Activated CD8-positive, alpha-beta memory T cell treated with anti-CD3 and anti-CD28 coated beads for 48 hours (primary cell): ENCODE measurements at places on chromosomes 3 and 15.

DNA sequence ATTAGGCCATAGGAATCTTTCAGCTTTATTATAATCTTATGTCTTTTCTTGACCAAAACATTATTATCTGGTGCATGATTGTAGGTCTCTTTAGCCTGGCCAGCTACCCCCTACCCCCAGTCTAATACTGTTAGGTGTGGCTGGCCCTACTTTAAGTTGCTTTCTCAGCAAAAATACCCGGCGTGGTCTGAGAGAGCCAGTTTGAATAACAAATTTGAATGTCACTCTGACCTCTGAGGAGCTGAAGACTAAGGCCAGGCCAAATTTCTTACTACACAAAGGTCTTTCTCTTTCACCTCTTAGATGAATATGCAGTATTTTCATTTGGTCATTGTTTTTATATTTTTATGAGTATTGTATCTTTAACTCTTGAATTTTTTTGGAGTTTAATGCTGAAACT lies 188.5 kb upstream of the MLF1 start:
- DNase-seq = no peak

GRCh38 chr3:100169201-100169920 lies 55.1 kb upstream of the FILIP1L start:
- no peak for DNase-seq

DNA sequence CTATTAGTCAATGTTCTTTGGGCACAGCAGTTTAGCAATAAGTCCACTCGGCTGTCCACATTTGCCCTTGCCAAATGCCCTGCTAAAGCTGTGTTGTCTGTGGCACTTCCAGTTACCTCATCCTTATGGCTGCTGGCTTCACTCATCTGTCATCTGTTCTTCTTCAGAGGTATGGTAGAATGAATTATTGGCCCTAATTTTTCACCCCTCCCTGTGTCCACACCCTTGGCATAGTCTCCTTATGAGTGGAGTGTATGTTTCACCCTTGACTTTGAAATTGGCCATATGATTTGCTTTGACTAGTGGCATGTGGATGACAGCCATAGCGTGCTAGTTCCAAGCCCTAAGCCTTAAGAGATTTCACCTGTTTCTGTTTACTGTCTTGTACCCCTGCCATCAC lies 72.1 kb upstream of the EPHB1 start:
- DNase-seq = no peak

GRCh38 chr15:63996794-63997357 lies 49.4 kb downstream of the DAPK2 start:
- DNase-seq = no peak

DNA sequence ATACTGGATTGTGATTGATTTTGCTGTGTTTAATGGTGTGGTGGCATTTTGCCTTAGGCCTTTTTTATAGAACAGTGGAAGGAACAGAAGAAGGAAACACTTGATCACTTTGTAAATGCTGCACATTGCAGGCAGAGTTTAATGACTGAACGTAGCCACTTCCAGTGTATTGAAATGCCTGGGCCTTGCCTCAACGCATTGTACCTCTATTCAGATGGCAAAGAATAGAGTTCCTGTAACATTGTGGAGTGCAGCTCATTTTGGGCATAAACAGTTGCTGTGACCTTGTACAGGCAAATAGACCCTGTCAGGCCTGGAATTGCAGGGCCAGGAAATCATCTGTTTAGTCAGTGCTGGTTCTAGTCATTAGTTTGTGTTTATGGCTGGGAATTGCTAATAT lies 225.0 kb downstream of the EPHA3 start:
- no peak for DNase-seq

GRCh38 chr3:158918008-158918407 lies 116.2 kb downstream of the MFSD1 start:
- no peak for DNase-seq

- DNase-seq = no peak
Measured at GRCh38 chr3:14406766-14407165, 4.4 kb downstream of the SLC6A6 start.

DNA sequence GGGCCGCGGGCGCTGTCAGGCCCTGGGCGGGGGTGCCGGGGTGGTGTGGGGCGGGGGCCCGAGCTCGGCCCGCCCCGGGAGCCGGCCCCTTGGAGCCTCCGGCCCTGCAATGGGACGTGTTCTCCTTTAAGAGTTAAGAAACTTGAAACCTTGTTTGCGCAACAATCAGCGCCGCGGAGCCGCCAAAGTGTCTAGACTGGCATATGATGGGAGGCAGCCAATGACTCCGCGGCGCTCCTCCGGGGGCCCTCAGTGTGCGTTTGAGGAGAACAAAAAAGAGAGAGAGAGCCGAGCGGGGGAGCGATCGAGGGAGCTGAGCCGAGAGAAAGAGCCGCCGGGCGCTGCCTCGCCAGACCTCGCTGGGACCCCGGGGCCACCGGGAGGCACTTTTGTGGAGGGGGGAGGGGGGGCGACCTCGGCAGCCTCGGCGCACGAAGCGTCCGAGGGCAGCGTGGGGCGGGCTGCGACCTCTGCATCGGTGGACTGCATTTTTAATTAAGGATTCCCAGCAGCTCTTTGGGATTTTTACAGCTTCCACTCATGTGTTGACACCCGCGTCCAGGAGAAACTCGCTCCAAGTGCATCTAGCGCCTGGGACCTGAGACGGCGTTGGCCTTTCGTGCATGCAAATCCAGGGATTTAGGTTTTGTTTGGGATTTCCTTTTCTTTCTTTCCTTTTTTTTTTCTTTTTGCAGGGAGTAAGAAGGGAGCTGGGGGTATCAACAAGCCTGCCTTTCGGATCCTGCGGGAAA lies at the start of gene SMAD6:
TSS of gene SMAD6 (plus strand) at position 202 of the 752 bp plus-strand sequence. CDS start 1,023 bp downstream, outside the sequence.
- DNase-seq = peak; percentile 32

GRCh38 chr3:146581951-146582467 lies 23.1 kb downstream of the PLSCR5 start:
- no peak for DNase-seq

- DNase-seq = no peak
Measured at GRCh38 chr15:89101302-89102193, 13.3 kb downstream of the ABHD2 start.

- no peak for DNase-seq
Measured at GRCh38 chr3:132486099-132486498, 68.8 kb downstream of the DNAJC13 start.

GRCh38 chr3:24390169-24391130 lies 104.2 kb downstream of the THRB start:
- DNase-seq = no peak

DNA sequence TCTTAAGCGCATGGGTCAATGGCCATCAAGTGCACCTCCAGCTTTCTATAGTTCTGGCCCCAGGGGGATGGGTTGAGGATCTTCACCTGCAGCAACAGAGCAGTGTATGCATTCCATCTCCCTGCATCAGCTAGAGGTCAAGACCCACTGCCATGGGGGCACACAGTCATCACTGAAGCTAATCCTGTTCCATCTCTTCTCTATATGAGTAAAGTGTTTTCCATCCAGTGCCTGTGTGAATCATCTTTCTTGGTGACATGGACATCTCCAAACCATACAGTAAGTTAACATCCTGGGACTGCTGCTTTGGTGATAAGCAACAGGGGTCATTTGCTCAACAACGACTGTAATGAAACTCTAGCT lies 4.4 kb upstream of the ENTPD3 start:
- DNase-seq = no peak

DNA sequence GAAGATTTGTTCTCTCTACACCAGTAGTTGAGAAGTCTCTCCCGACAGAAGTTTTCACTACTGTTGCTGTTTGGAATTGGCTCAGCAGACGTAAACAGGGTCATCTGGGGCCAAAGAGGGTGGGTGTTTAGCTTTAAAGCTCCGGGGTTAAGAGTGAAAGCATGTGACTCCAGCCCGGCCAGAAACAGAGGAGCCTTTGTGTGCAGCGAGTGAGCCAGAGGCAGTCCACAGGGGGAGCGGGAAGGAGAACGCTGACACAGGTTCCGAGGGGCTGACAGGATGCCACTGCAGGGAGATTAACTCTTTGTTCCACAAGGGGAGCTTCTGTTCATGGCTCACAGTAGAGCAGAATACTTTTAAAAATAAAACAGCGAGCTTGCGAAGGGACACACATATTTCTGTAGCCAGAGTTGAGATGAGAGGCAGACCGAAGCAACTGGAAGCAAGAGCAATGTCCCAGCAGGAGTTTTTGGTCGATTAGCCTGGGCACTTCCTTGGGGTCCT lies 26.9 kb downstream of the BMF start:
- no peak for DNase-seq

GRCh38 chr3:18149386-18149785 lies 275.8 kb downstream of the SATB1 start:
- no peak for DNase-seq

GRCh38 chr15:39184701-39185390 lies 396.0 kb upstream of the THBS1 start:
- DNase-seq = no peak

DNA sequence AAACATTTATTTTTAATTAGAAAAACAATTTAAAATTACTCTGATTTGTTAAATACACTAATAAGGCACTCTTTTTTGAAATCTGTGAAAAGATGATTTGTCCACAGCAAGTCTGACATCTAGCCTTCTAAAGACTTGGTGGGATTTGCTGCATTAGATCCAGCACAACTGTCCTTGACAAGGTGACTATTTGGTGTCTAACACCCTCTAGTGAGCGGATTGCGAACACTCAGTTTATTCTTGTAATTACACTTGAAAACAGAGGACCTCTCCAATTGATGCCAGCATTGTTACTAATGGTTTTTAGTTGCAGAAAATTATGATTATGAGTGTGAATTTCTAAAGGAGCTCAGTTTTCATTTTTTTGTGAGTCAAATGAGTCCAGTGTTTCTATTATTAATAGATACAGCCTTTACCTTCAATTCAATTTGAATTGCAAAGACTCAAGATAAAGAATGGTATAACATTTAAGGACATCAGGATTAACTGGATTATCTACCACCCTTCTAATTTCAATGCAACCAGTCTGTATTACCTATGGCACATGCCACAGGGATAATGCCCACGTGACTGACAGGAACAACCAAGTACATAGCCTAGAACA lies 29.7 kb upstream of the STRIT1 start:
- no peak for DNase-seq

- peak; percentile 12 for DNase-seq
Measured at GRCh38 chr3:168096210-168096652, 507 bp upstream of the GOLIM4 start.

DNA sequence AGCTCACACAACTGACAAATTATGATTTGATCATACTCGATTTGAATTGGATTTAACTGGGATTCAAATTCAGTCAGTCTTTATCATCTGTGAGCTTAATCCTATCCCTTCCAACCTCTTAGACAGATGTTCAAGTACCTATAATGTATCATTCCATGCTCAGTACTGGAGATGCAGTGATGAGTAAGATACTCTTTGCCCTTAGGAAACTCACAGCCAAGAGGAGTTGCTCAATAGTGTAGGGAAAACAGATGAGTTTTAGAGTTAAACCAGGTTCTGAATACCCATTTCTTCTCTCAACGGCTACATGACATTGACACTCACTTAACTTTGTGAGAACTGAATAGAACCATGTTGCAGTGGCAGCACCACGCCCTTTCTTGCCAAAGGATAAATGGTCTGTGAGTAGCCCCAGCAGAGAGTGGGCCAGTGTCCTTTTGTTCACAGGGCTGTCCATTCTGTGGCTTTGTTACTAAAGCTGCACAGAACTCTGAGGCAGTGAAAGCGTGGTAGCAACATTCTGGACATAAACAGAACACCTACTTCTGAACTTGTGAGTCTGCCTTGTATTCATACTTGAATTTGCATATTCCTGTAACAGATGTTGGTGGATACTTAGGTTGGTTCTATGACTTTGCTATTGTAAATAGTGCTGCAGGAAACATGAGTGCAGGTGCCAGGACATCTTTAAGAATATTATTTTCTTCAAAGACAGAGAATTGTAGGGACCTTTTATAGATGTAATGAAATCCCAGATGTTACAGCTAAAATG lies 91.6 kb downstream of the RASA2 start:
- no peak for DNase-seq

DNA sequence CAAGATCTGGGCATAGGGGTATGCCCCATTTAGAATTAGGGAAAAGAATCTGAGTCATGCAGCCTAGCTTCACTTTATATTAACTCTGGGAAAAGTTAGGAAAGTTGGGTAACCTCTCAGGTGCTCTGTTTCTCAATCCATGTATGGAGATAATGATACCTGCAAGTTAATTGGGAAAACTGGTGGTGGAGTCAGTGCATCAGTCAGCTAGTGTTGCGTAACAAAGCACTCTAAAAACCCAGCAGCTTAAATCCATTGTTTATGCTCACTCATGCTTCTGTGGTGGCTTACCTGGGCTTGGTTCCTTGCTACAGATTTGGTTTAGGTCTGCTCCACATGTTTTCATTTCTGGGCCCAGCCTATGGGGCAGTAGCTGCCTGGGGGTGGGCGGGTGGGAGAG lies 91.0 kb downstream of the SMAD3 start:
- DNase-seq = no peak

GRCh38 chr3:73789825-73790444 lies 165.2 kb upstream of the PDZRN3 start:
- DNase-seq = no peak

DNA sequence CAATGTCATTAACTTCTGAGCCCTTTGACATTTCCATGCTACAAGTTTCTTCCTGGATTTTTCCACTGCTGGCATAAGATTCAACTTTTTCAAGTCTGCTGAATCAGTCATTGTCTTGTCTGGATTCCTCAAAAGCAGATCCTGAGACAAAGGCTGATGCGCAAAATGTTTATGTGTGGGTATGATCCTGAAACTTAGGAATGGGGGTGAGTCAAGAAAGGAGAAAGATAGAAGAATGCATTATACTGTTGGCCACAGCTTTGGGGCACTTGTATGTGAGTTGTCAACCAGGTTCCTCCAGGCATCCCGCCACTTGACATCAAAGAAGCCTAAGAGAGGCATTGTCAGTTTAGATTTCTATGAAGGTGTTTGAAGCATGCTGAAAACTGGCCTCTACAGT lies 50.4 kb downstream of the FOXB1 start:
- DNase-seq = no peak

- DNase-seq = no peak
Measured at GRCh38 chr15:43508991-43509659, 8.3 kb upstream of the MAP1A start.

DNA sequence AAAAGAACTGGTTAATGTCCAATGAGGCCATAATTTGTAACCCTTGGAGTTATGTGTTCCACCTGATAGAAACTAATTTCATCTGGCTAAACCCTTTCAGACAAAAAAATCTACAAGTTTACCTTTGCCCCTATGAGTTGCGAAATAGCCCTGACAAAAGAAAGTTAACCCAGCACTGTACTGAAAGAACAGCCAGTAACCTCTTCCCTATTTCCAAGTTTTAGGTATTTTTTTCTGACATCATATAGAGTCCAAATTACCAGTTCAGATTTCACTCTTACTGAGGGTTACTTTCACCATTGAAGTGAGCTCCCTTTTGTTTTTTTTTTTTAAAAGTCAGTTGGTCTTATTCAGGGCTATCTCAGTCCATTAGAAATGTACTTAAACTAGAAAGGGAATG lies 42.8 kb upstream of the PTPRG start:
- no peak for DNase-seq

GRCh38 chr3:20013396-20013795 lies 1.3 kb upstream of the PP2D1 start:
- DNase-seq = no peak

DNA sequence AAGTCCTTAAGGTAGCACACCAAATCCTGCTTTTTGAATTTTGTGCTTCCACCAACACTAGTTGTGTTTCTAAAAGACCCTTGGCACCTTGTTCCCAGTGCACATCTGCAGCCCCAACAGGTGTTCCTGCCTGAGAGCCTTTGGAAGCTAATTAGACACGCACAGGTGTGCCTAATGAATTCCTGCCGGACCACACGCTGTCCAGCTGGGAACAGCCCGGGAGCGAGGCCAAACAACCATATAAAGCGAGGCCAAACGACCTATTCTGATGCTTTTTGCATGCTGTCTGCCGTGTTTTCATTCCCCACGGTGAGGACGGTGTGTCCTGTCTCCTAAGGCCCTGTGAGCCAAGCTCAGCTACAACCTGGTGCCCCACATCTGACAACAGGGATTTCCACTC lies 99.5 kb downstream of the ATG7 start:
- no peak for DNase-seq
